ENCODE measurements at places on chromosomes 5 and 9.

GRCh38 chr9:119027901-119028699 is 341.1 kb downstream of the BRINP1 start:
- no peak for DNase-seq

DNA sequence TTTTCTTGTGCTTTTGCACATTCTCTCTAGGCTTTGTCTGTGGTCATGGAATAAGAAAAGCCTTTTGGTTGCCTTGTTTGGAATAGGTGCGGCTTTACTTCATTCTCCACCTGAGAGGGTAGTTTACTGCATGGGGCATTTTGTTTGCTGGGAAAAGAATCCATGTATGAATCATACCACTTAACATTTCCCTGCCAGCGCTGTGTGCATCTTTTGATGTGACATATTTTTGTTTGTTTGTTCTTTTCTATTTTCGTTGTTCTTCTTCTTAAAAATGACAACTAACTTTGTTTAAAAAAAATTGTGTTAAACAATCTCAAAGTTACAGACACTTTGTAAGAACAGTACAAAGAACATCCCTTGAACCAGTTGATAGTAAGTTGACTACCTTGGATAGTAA is 113.2 kb downstream of the GCNT1 start:
- no peak for DNase-seq

DNA sequence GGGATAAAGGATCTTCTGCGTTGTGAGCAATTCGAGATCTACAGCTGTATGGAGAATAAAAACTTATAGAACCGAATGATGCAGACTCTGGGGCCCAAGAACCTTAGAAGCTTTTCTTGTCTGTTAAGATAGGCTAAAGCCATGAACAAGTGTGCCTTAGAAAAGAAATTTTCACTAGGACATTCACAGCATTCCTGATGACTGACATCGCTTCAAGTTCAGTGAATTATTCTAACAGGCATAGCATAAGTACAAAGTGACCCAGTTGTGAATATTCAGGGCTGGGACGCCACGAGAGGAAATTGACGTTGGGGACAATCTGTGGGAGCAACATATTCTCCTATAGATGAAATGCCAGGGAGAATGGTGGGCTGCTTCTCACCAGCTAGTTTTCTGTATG is 32.0 kb upstream of the PANK3 start:
- DNase-seq: no peak

DNA sequence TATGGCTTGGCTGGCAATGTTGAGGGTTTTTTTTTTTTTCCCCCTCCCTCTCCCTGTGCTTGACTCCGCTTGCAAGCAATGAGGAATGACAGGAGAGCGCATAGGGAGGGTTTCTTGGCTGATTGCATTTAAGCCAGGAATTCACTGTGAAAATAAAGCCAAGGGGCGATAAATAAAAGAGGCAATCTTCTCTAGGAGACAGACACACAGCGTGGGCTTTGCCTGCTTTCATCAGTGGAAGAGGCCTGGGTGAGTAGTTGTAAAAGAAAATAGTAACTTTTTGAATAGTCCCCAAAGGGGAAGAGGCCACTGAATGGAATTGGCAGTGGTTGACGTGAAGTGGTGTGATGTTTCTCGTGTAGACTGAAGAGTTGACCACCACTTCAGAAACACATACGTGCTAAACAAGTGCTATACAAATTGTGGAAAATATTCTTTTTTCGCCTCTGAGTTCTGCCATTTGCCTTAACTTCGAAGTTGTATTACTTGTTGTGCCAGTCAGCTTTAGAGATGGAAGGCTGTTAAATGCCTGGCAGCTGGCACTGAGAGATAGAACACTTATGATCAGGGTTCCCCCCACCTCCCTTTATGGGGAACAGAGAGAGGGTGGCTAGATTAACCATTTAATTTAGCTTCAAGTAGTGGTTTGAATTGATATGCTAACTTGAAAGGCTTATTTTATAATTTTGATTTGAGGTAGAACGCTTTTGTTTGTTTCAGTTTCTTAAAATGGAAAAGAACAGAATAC is 3.0 kb downstream of the ZSWIM6 start:
- DNase-seq: no peak

- no peak for DNase-seq
Observed at GRCh38 chr5:133110709-133111108, 58.9 kb downstream of the HSPA4 start.

GRCh38 chr9:83477571-83477970 is 60.6 kb downstream of the FRMD3 start:
- DNase-seq: no peak
